ENCODE measurements at places on chromosomes 4 and X.

- no peak for DNase-seq
These were observed 17.6 kb downstream of the FBXO8 start for GRCh38 chr4:174265916-174266315.

GRCh38 chrX:100395781-100396180 is 14.3 kb downstream of the PCDH19 start:
- DNase-seq, result no peak

GRCh38 chr4:1327526-1328266 is 19.3 kb upstream of the UVSSA start:
- DNase-seq, result no peak

GRCh38 chr4:185656467-185656931 is 121.2 kb upstream of the PDLIM3 start:
- no peak for DNase-seq

GRCh38 chr4:163858515-163858914 is 364.0 kb downstream of the TMA16 start:
- DNase-seq, result no peak

GRCh38 chrX:41471786-41472185 is 24.6 kb downstream of the NYX start:
- no peak for DNase-seq

GRCh38 chrX:114580336-114580735 is 3.5 kb upstream of the HTR2C start:
- DNase-seq, result no peak

GRCh38 chrX:102958794-102959193 is 21.7 kb downstream of the RAB40AL start:
- no peak for DNase-seq

- no peak for DNase-seq
These were observed 2.9 kb downstream of the GYG2 start for GRCh38 chrX:2831471-2832228.

GRCh38 chr4:180798036-180798577 is 1445.1 kb upstream of the TENM3 start:
- no peak for DNase-seq

DNA sequence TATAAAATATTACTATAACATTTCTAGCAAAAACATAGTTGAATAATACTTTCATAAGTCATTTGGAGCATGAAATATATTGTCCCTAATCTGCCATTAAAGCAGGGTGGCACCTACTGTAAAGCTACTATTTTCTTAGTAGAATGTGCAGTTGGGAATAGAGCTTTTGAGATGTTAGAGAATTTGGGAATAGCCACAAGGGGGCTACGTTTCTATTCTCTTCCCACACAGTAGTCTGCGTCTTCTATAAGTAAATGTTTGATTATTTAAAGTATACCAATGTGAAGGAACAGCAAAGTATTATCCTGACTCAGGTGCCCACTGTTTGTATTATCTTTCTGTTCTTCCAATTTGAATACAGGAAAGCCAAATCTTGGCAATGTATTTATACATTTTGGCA is 323.2 kb upstream of the GIMD1 start:
- no peak for DNase-seq

DNA sequence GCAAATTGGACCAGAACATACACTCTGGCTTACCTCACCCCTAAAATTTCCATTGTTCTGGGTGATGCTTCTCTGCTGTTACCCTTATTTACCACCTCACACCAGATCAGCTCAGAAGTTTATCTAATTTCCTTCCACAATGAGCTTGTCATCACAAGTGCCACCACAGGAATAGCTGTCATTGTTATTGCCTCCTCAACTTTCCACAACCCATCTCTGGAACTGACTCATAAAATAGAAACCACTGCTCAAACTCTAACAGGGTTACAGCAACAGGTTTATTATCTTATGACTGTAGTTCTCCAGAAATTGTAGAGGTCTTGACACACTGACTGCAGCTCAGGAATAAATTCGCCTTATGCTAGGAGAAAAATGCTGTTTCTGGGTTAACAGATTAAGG is 52.7 kb downstream of the ZNF718 start:
- no peak for DNase-seq

- no peak for DNase-seq
These were observed 63.4 kb downstream of the NFKB1 start for GRCh38 chr4:102564399-102565059.
